ENCODE measurements at places on chromosomes 12 and 14.
A peak's percentile ranks its signal among the peaks of the same experiment; 100 is the strongest.

DNA sequence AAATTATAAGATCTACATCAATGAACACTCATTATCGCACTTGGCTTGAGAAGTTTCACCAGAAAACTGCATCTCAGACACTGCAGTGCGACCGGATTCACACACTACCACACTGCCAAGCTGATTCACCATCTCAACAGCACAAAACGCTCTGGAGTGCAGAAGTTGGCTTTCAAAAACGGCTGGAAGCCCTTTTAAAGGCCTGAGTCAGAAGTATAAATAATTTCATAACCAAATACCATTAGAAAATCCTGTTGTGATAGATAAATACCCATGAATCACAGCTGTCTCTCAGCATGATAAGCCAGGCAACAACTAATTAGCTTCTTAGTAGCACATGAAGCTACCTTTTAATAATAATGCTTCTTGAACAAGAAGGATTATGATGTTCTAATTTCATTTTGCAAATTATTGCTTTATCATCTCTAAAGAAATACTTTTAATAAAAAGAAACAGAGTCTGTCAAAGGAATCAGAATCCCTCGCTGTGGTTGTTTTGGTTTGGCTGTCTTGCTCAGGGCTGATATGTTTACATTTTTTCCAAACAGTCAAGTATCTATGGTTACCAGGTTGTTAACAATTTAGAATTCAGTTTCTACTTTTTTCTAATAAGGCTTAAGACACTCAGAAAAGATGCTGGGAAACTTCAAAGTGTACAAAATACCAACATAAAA, 51.2 kb downstream of the SLC2A13 start:
- no peak for DNase-seq

DNA sequence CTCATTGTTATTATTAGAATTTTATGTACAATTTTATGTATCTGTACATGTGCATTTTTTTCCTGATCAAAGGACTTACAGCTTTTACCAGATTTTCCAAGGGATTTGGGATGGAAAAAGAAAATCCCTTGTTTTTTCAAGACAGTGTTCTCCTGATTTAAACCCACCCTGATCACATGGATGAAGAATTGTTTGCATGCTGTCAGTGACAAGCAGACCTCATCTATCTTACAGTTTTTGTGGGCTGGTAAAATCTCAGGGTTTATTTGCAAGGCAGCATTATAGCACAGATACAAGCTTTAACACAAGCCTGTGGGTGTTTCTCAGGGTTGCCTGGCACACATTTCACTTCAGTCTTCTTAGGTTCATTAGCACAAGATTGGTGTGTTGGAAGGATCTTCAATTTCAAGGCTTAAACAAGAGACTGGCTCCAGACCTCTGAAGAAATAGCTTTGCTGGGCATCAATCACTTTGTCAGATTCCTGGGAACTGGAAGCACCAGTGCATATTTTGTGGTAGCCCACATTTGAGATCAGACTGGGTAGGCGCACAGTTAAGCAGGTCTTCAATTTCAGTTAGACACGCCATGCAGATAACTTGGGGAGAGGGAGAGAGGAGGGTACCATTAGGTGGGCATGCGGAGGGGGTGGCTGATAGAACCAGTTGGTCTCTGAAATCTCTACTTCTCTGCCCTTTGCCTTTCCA, 118.0 kb downstream of the TBX5 start:
- peak; percentile 34 for DNase-seq

DNA sequence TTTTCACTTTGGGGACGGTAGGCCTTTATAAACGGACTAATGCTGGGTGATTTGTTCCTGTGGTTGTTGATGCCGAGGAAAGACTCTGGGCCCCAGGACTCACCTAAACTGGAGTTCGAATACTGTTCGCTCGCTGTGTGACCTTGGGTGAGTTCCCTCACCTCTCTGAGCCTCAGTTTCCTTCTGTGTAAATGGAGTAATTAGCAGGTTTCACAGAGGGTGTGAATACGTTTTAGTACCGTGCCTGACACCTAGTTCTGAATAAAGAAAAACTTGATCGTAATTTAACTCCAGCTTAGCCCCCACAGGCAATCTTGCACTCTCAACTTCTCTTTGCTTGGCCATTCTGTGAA, 505 bp downstream of the UBE3B start:
- DNase-seq, result no peak

DNA sequence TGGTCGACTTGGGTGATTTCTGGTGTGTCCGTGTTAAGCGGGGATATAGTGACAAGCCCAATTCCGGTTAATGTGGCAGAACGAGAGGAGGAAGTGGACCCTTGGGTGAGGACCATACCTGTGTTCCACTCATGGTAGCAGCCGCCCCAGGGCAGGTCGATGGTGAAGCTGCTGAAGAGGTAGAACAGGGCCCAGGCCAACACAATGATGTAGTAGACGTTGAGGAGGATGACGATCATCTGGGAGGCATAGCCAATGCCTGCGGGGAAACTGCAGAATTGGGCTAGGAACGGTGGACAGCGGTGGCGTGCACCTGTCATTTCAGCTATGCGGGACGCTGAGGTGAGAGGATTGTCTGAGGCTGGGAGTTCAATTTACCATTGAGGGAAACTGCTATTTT, 20.1 kb downstream of the SLC6A13 start:
- DNase-seq, result no peak

- no peak for DNase-seq
These were observed 84.7 kb upstream of the OVCH1 start for GRCh38 chr12:29582146-29582545.

DNA sequence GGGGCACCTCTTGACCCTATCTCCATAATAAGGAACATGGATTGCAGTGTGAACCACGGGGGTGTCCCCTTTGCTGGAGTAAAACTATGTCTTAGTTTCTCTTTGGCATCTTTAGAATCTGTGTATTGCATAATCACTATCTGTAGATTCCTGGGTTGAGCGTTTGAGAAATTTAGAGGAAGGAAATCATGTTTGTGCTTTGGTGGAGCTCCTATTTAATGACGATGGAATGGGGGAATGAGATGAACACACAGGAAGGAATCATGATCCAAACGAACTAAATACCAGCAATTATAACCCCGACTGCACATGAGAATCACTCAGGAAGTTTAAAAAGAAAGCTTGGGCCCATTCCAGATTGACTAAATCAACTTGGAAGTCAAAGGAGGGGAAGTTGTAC, 1.3 kb upstream of the MYG1 start:
- no peak for DNase-seq

- no peak for DNase-seq
These were observed 19.2 kb downstream of the VDR start for GRCh38 chr12:47885566-47885965.

GRCh38 chr12:48351022-48351708, 446 bp upstream of the ZNF641 start:
- no peak for DNase-seq

DNA sequence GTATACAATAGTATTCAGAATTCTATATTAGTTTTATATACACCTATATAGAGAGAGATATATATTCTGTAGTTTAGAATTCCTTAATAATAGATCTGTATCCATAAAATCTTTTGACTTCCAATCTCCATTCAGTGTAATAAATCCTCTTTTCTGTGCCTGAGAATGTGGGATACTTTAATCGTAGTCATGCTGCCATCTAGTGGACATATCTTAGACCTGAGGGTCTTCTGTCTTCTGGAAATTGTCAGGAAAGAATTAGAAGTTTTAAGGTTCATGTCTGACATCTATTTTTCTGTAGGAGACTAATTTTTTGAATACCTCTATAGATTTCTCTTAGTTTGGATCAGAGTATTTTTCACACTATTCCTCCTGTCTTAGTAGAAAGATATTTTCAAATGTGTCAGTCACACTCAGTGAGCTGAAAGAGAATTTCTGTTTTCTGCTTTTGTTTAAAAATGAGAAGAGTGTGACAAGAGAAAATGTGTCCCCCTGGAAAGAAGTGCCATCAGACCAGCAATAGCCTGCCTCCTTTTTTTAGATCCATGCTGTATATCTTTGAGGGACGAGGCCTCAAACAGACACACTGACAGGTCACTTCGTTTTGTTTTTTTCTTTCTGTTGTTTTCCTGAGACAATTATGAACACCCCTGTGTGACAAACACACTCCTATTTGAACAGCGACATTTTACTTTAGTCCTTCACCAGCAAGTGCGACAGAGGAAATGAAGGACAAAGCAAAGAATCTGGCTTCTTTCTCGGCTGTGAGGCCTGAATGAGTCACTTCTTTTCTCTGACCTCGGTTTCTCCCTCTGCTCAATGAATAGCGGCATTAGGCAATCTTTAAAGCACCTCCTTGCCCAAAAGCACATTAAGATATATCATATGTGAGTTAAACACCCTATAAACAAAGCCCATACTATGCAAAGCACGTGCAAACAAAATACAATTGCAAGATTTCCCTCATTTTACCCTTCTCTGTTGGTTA, 96.3 kb downstream of the GALC start:
- no peak for DNase-seq

- DNase-seq, result no peak
These were observed 103.2 kb upstream of the MDGA2 start for GRCh38 chr14:47778631-47779030.

- no peak for DNase-seq
These were observed 124.5 kb downstream of the ANO4 start for GRCh38 chr12:100919116-100919515.

DNA sequence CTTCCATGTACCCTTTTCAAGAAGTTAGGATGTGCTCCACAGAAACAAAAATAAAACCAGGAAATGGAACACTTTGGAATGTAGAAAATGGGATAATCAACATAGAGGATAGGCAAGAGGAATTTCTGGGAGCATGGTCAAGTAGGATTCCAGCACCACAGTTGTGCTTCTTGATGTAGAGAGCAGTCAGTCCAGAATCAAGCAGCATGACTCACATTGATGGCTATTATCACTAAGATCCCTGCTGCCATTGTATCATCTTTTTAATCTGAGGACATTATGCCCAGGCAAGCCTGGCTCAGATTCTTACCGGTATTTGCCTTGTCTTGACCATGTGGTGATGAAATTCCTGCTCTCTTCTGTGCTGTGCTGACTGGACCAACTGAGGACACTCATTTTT, 5.7 kb downstream of the ETFRF1 start:
- no peak for DNase-seq

DNA sequence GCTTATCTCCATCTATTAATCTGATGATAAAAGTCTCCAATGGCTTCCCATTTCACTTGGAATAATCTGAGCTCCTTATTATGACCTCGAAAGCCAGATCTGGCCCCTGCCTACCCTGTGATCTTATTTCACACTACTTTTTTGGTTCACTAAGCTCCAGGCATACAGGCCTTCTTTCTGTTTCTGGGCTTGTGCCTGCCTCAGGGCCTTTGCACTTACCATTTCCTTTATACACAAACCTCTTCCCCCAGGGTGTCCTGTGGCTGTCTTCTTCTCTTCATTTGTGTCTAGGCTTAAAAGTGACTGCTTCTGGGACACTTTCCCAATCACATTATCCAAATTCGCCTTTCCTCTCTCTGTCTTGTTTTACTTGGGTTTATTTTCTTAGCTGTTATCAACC, 478.8 kb downstream of the LRIG3 start:
- DNase-seq, result no peak

- peak; percentile 63 for DNase-seq
These were observed 16.7 kb downstream of the KMT2D start for GRCh38 chr12:49043856-49044258.

- peak; percentile 83 for DNase-seq
These were observed 92.5 kb downstream of the SSPN start for GRCh38 chr12:26287671-26288381.

- no peak for DNase-seq
These were observed 82.7 kb upstream of the SCN8A start for GRCh38 chr12:51508285-51508684.

DNA sequence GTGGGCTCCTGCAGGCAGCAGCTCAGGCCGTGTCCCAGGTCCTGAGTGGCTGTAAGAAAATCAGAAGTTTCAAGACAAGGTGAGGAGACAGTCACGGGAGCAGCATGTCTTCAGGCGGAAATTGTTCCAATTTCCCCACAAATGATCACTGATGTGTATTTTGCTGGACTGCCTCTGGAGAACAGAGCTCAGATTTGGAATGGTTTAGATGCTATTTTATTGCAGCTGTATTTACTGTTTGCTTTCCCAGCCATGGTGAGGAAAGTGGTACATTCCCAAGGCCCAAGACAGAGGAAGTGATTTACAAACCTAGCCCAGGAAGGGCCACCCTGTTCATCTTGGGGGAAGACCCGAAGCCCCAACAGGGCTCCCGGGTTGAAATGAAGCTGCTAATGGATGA, 195.6 kb downstream of the CHST11 start:
- no peak for DNase-seq

GRCh38 chr12:78096909-78097597, 266.4 kb downstream of the NAV3 start:
- DNase-seq, result peak; percentile 66

DNA sequence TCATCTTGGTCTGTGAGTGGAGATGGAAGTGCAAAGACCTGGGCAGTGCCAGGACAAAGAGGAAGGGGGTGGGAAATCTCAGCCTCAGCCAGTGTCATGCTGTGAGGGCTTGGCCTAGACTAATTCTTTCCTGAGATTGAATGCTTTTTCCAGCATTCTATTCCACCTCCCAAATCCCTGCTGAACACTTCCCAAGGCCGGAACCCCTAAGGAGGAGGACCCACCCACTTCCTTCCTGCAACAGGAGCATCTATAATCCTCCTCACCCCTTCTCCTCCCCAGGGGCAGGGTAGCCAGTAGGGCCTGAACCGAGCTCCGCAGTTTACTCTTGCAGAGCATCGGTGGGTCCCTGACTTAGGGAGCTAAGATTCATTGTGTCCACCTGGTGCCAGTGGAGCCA, 3.2 kb downstream of the PLEKHD1 start:
- no peak for DNase-seq

- no peak for DNase-seq
These were observed 9.8 kb downstream of the NPC2 start for GRCh38 chr14:74483321-74483720.

DNA sequence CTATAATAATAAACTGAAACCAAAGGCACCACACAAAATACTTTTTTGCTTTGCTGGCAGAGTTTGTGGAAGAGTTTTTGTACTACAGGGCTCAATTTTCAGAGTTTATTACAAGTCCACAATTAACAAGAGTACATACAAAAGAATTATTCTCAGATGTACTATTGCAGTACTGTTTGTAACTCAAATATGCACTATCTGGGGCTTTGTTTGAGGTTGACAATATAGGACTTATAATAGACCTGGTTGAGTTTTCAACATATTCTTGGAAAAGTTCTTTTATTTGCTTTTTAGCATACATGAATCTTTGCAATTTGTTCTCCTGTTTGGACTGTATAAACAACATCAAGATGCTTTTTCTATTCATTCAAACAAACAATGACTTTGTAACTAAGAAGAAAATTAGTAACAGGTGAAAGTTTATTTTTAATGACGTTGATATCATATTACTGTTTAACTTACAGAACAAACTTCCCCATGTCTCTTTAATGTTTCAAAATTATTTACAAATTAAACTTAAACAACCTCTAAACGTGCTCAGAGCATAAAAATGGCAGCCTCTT, 407.4 kb upstream of the PRICKLE1 start:
- DNase-seq, result no peak

DNA sequence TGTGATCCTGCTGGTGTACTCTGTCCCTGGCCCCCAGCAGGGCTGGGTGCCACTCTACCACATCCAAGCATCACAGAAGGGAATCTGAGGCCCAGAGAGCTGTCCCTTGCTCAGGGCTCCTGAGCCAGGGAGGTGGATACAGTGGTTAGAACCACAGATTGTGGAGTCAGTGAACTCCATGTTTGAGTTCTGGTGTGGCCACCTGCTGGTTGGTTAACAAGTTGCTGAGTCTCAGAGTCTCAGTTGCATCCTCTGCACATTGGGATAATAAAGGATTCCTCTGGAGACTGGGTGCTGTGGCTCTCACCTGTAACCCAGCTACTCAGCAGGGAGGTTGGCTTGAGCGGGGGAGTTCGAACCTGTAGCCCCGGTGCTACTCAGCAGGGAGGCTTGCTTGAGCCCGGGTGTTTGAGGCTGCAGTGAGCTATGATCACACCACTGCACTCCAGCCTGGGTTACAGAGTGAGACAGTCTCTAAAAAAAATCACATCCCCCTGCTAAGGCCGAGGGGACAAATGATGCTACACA, 39.4 kb downstream of the MVK start:
- no peak for DNase-seq

Measured in femur (tissue), 1 donor.